GM12892 (cell line): ENCODE measurements at places on chromosomes 13 and 19.

GRCh38 chr19:11448410-11448809, 13.0 kb downstream of the PRKCSH start:
- no peak for DNase-seq

GRCh38 chr19:3062165-3063105, at the start of gene TLE5:
Gene TLE5 (minus strand): TSS chr19:3062495. CDS start chr19:3062200, 295 bp downstream.
- DNase-seq, result peak; percentile 83

DNA sequence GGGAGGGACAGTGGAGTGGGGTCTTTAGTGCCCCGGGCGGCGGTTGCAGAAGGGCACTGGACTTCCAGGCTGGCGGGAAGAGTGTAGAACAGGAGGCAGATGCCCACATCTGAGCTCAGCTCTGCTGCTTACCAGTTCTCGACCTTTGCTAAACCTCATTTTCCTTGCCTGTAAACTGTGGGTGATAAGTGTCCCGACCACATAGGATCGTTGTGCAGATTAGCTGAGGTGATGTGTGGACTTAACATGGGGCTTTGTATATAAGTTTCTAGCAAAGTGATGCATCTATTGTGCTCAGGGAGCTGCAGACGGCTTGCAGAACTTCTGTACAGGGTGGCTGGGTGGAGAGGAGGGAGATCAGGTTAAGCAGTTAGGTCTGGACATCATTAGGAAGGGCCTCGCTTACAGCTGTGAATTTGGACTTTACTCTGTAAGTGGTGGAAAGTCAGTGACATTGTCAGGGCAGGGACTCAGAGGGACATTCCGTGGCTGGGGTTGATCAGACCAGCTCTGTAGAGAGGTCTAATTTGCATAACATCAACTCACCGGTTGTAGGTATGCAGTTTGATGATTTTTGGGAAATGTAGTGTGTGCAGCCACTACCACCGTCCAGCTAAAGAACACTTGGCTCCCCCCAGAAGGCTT, 70.0 kb downstream of the SPATA13 start:
- no peak for DNase-seq

- no peak for DNase-seq
Measured at GRCh38 chr13:41054212-41054877, 7.0 kb upstream of the WBP4 start.

GRCh38 chr19:29016926-29017760, 195.8 kb downstream of the UQCRFS1 start:
- no peak for DNase-seq

GRCh38 chr13:97441368-97441767, 7.4 kb downstream of the RAP2A start:
- no peak for DNase-seq

- DNase-seq, result no peak
Measured at GRCh38 chr19:3129112-3129511, 6.7 kb upstream of the GNA15 start.

GRCh38 chr13:22758245-22758644, 422.5 kb upstream of the SGCG start:
- no peak for DNase-seq

DNA sequence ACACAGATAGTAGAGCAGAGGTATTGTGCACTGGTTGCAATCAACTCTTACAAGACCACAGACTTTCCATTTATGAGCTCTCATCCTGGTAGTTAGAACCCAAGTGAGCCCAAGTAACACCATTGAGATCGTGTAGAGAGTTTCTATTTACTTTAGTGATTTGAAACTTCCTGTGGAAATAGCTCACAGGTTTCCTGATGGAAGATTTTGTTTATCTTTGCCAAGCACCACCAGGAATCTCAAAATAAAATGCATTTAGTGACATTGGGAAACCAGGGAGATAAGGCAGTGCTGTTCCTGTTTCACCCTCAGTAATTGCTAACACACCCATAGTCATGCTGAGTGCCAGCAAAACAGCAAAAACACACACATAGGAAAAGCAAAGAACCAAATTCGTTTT, 102.5 kb downstream of the FLT1 start:
- no peak for DNase-seq

- no peak for DNase-seq
Measured at GRCh38 chr19:41111750-41112295, 2.4 kb upstream of the CYP2F1 start.

- DNase-seq, result no peak
Measured at GRCh38 chr19:1313695-1314613, 28.3 kb downstream of the EFNA2 start.

GRCh38 chr13:49925881-49926418, 10.2 kb downstream of the SPRYD7 start:
- DNase-seq, result no peak

- no peak for DNase-seq
Measured at GRCh38 chr13:44783994-44784707, 205.1 kb downstream of the NUFIP1 start.

DNA sequence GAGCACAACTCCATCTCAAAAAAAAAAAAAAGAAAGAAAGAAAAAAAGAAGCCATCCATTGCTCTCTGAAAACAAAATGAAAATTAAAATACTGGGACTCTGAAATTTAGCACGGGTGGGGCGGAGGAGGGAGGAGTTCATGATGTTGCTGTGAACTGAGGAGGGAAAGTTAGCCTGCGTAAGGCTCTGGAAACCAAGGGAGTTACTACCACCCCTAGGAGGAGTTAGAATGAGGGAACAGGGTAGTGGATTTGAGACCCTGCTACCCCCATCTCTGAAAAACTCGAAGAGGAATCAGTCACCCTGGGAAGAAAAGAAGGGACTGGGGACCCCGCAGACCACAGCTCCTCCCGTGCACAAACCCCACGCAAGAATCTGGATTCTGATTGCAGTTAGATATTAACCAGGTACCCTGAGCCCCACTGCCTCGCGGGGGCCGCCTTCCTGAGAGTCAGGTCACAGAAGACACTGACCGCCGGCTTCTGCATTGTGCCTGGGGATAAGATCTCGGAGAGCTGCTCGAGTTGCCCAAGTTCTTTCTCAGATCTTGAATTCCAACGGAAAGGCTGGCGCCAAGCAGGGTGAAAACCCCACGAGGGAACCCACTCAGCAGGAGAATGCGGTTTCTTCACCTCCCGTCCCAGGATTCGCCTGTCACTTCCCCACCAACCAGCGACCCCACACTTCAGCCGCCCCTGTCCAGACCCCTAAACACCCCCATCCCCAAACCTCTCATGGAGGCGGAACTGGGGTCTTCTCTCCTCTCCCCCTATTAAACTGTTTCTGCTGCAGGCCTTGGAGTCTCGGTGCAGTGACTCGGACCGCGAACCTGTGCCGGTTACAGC, 870 bp downstream of the ZNF442 start:
- no peak for DNase-seq

- no peak for DNase-seq
Measured at GRCh38 chr19:10685210-10685609, 16.0 kb upstream of the QTRT1 start.

GRCh38 chr13:49951754-49952535, 15.8 kb upstream of the SPRYD7 start:
- no peak for DNase-seq

GRCh38 chr19:13622766-13623715, 116.8 kb upstream of the CACNA1A start:
- no peak for DNase-seq

DNA sequence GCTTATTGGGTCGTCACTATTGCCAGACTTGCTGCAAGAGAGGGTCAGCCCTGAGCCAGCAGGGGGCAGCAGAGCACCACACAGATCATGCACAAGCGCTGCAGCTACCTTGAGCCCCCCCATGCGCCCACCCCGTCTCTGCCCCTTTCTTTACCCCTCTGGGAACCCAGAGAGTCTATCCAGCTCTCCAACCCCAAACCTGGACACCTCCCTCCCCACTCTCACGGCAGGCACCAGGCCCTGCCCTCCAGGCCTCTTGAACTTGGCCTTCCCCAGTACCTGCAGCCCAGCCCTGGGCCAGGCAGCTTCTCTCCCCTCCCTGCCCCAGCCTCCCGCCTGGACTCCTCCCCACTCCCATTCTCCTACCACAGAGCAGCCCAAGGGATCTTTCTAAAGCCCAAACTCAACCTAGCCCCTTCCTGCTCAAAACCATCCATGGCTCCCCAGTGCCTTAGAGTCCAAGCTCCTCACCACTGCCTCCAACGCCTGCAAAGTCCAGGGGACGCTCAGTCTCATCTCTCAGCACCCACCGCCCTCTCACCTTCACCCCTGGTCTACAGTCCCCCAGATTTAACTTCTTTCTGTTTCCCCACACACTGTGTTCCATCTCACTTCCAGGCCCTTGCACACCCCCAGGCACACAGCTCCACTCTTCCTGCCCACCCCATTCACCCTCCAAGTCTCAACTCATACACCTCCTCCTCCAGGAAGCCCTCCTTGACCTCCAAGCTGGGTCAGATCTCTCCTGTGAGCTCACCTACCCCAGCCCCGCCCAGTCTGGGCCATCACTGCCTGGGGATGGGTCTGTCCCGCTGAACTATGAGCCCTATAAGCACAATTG, 9.4 kb upstream of the CEACAM16 start:
- DNase-seq, result peak; percentile 48

GRCh38 chr13:59660582-59660981, 503.1 kb downstream of the DIAPH3 start:
- no peak for DNase-seq

DNA sequence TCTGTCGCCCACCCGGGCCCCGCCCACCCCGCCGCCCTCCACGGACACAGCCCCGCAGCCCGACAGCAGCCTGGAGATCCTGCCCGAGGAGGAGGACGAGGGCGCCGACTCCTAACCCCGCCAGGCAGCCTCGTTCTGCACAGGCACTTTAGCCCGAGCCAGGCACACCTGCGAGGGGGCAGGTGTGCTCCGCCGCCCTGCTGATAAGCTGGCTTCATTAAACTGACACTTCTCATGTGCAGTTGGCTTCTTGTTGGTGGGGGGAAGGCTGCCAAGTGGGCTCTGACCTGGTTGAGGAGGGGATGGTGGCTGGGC, 8.2 kb downstream of the IL4I1 start:
- DNase-seq, result no peak

GRCh38 chr13:113084094-113084942, 21.3 kb upstream of the F7 start:
- DNase-seq, result no peak

DNA sequence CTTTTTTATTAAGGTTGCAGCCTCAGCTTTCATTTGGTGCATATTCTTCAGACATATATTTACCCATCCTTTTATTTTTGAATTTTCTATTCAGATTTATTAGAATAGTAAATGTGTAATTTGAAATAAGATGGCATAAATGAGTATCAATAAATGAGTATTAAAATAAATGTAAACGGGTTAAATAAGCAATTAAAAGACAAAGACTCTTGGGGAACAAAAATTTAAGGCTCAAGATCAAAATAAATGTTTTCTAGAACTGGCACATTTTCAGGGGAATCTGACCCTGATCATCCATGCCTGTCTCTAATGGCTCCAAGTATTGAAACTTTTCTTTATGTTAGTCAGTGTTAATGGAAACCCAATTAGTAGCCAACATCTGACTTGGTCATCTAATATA, 3.0 kb downstream of the OR10H3 start:
- DNase-seq, result no peak

DNA sequence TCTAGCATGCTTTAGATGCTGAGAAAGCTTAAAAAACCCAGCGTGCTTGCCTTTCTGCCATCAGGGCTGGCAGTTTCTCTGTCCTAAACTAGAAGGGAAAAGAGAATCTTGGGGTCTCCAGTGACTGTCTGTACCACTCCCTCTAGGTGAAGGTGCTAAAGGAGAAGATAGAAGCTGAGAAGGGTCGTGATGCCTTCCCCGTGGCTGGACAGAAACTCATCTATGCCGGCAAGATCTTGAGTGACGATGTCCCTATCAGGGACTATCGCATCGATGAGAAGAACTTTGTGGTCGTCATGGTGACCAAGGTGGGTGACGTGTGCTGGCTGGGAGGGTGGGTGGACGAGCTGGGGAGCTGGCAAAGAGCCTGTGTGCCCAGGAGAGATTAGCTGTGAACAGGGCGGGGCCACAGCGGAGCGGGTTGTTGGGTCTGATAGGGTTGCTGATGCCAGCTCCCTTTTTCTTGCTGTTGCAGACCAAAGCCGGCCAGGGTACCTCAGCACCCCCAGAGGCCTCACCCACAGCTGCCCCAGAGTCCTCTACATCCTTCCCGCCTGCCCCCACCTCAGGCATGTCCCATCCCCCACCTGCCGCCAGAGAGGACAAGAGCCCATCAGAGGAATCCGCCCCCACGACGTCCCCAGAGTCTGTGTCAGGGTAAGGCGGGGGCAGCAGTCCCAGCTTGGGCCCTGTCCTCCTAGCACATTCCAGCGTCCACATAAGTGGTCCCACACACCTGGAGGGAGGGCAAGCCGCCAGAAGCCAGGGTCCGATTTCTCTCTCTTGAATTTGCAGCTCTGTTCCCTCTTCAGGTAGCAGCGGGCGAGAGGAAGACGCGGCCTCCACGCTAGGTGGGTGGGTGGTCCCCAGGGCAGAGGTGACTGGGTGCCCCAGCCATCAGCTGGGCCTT, 2.3 kb downstream of the RAD23A start:
- no peak for DNase-seq

DNA sequence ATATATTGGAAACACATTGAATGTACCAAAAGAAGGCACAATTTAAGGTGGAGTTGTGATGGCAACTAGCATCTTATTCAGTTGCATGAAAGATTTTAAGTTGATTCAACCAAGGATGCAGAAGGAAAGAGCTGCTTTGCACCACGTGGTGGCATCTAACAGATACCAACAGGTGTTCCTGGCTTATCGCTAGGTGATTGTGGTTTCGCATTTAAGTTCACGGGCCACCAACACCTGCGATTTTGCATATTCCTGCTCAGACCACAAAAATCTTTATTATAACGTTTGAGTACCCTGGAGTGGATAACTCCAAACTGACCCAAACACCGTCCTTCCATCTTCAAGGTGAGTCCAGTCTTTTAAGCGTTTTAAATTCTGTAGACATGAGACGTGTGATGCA, 45.3 kb downstream of the RGCC start:
- DNase-seq, result no peak

- no peak for DNase-seq
Measured at GRCh38 chr19:579111-579841, 6.9 kb downstream of the BSG start.

DNA sequence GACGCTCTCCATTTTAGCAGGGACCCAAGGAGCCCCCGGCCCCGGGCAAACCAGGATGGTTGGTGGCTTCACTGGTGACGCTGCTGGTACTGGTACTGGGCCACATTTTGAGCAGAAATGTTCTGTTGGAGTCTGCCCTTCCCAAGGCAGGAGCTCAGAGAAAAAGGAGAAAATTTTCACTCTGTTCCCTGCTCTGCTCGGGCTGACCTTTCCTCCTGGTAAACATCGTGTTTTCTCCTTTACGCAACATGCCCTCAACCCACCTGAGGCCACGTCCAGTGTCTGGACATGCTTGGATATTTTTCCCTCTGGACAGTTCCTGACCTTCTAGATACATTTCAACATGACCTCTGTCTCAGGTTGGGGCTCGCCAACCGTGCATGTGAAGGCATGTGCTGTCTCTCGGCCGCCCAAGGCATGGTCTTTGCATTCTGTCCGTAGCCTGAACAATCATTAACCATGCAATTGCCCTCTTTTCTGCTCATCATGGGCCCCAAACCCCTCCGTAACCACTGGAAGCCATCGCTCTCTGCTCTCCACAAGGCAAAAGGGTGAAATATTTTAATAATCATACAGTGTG, 115.2 kb upstream of the PEG3 start:
- DNase-seq, result no peak
